ENCODE measurements at places on chromosomes 12 and 14. TPM values are rescaled to one million over a fixed set of nuclear protein-coding genes. Genes with fewer than 3 reads are reported as not detected.
A peak's percentile ranks its signal among the peaks of the same experiment; 100 is the strongest.

The OTX2 gene
- not detected for total RNA-seq

The RPL10L gene
- total RNA-seq, result not detected

The TROAP gene
- 8.0 TPM for total RNA-seq

The KIF26A gene
- total RNA-seq, result 5.4 TPM

The TTC5 gene
- total RNA-seq, result 18.3 TPM

The NUAK1 gene
- total RNA-seq, result 11.0 TPM

The RTL1 gene
- not detected for total RNA-seq

GRCh38 chr14:65789363-65789762, 376.8 kb downstream of the FUT8 start:
- DNase-seq, result no peak
- H3K27me3 ChIP-seq, result no peaks in the 10 kb centered on the region
- H3K4me1 ChIP-seq, result no peaks in the 10 kb centered on the region
- no peaks in the 10 kb centered on the region for H3K36me3 ChIP-seq

DNA sequence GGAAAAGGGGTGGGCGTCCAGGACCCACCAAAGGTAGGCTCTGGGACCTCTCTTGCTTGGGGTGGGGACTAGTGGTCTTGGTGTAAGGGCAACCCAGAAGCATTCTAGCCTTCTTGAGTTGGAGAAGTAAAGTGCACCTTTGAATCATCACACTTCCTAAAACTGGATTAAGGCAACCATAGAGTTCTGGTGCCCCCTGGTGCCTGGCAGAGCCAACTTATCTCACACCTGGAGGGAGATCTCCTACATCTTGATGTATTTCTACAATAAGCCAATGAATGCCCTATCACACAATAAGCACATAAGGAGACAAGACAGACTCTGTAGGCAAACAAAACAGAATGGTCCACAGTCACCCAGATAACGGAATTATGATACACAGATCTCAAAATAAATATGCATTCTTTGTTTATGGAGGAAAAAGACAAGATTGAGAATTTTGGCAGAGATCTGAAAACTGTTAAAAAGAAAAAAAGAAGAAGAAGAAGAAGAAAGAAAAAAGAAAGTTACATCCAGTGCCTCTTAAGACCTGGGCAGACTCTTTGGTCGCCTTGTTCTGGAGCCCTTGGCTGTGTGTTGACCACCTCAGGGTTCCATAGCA, 95.9 kb upstream of the PPP2R5C start:
- H3K4me3 ChIP-seq, result no peak overlapping the region
- no peak overlapping the region for H3K27ac ChIP-seq
- no peaks in the 10 kb centered on the region for H3K4me1 ChIP-seq
- DNase-seq, result no peak
- peaks cover 35% of the 10 kb centered on the region for H3K27me3 ChIP-seq
- no peaks in the 10 kb centered on the region for H3K36me3 ChIP-seq

- H3K27ac ChIP-seq, result no peak overlapping the region
- no peaks in the 10 kb centered on the region for H3K27me3 ChIP-seq
- no peaks in the 10 kb centered on the region for H3K4me1 ChIP-seq
- no peak for DNase-seq
- H3K4me3 ChIP-seq, result no peak overlapping the region
Observed at GRCh38 chr14:24409192-24409591, 10.4 kb downstream of the NYNRIN start.

- no peaks in the 10 kb centered on the region for H3K27me3 ChIP-seq
- H3K27ac ChIP-seq, result no peak overlapping the region
- no peaks in the 10 kb centered on the region for H3K4me1 ChIP-seq
- no peak overlapping the region for H3K4me3 ChIP-seq
Observed at GRCh38 chr14:50901361-50901760, 29.5 kb downstream of the ABHD12B start.

- H3K4me3 ChIP-seq, result peak overlapping the region; percentile 98
- H3K4me1 ChIP-seq, result peaks cover 16% of the 10 kb centered on the region
- no peaks in the 10 kb centered on the region for H3K27me3 ChIP-seq
- no peak for DNase-seq
- no peaks in the 10 kb centered on the region for H3K36me3 ChIP-seq
Observed at GRCh38 chr14:24196071-24197055, 1.1 kb upstream of the TM9SF1 start.

- H3K36me3 ChIP-seq, result no peaks in the 10 kb centered on the region
- DNase-seq, result no peak
- no peaks in the 10 kb centered on the region for H3K27me3 ChIP-seq
Observed at GRCh38 chr14:65296876-65297275, 115.7 kb upstream of the FUT8 start.

DNA sequence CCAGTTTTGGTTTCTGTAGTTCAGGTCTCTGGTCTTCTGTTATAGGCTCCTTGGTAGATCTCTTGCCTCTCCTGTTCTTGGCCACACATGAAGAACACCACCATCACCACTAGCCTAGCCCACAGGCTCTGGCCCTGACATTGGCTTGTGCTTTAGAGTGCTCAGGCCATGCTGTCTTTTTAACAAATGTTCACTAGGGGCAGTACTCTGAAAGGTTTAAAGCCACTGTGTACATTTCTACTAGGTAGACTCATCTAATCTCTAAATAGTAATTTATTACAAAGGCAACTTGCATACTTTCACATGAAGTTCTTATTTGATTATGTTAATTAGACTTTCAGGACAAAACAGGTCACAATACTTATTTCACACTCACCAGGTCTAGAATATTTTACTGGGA, 38.3 kb downstream of the PDE6H start:
- DNase-seq, result no peak
- no peaks in the 10 kb centered on the region for H3K4me1 ChIP-seq
- H3K36me3 ChIP-seq, result no peaks in the 10 kb centered on the region
- H3K27me3 ChIP-seq, result no peaks in the 10 kb centered on the region
- no peak overlapping the region for H3K4me3 ChIP-seq

DNA sequence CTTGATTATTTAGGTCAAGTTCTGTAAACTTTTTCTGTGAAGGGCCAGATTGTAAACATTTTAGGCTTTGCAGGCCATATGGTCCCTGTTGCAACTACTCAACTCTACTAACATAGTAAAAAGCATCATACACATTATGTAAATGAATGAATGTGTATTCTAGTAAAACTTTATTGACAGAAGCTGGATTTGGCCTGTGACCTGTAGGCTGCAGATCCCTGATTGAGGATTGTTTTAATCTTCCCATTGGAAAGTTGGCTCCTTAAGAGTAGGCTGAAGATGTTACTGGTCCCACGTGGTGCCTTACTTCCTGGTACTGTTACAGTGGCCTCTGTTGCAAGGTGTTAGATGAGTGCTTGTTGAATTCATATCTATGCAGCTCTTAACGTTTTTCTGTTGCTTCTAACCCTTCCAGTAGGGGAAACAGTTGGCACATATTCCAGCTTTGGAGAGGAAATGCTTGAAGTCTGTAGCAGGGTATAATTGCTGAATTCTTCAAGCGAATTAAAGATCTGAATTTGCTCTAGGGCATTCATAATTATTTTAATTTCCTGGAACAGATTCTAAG, 133.6 kb upstream of the DNM1L start:
- H3K4me1 ChIP-seq, result peaks cover 79% of the 10 kb centered on the region
- no peak for DNase-seq
- H3K36me3 ChIP-seq, result no peaks in the 10 kb centered on the region
- H3K4me3 ChIP-seq, result no peak overlapping the region
- H3K27ac ChIP-seq, result peak overlapping the region; percentile 4

DNA sequence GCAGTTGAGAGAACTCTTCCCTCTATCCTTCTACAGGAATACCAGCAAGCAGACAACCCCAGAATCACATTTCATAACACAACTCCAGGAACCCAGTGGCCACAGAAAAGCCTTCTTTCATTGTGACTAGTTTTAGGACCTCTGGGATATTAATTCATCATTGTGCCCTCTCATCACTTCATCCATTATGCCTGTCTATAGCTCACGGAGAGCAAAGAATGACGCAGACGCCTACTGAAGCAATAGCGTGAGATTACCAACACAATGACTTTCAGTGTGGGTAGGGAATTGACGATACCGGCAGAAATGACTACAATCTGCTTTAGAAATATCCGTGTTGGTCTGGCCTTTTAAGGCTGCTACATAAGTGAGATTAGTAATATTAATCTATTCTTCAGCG, 158.1 kb upstream of the FOXG1 start:
- no peaks in the 10 kb centered on the region for H3K36me3 ChIP-seq
- no peak overlapping the region for H3K4me3 ChIP-seq
- H3K27me3 ChIP-seq, result no peaks in the 10 kb centered on the region
- H3K4me1 ChIP-seq, result no peaks in the 10 kb centered on the region

DNA sequence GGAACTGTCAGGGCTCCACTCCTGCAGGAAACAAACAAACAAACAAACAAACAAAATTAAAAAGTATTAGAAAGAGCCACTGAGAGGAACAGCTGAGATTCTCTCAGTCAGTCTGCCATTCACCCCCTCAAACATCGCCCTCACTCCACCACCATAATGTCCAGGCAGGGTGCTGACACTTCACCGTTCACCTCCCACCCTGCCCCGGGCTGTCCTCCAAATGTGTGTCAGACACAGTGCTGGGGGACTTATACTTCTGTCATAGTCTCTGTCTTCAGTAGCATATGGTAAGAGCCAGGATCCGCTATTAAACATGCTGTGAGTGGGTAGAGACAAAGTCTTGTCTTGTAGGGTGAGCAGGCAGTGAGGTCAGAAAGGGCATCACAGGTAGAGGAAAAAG, 28.3 kb downstream of the KRT18 start:
- no peaks in the 10 kb centered on the region for H3K4me1 ChIP-seq
- no peak overlapping the region for H3K27ac ChIP-seq
- no peaks in the 10 kb centered on the region for H3K36me3 ChIP-seq
- no peak overlapping the region for H3K4me3 ChIP-seq
- H3K27me3 ChIP-seq, result no peaks in the 10 kb centered on the region
- DNase-seq, result no peak

GRCh38 chr12:47835006-47835830, 15.5 kb upstream of the HDAC7 start:
- no peak overlapping the region for H3K4me3 ChIP-seq
- H3K4me1 ChIP-seq, result peaks cover 54% of the 10 kb centered on the region
- no peaks in the 10 kb centered on the region for H3K27me3 ChIP-seq

- H3K36me3 ChIP-seq, result no peaks in the 10 kb centered on the region
- no peak for DNase-seq
- no peak overlapping the region for H3K4me3 ChIP-seq
- H3K27me3 ChIP-seq, result no peaks in the 10 kb centered on the region
- peak overlapping the region; percentile 93 for H3K27ac ChIP-seq
Observed at GRCh38 chr12:57894399-57895292, 46.7 kb upstream of the ATP23 start.

- no peak overlapping the region for H3K27ac ChIP-seq
- DNase-seq, result no peak
- no peaks in the 10 kb centered on the region for H3K27me3 ChIP-seq
- no peak overlapping the region for H3K4me3 ChIP-seq
- H3K4me1 ChIP-seq, result no peaks in the 10 kb centered on the region
Observed at GRCh38 chr14:63833728-63834127, 19.1 kb upstream of the SYNE2 start.

- no peaks in the 10 kb centered on the region for H3K4me1 ChIP-seq
- H3K27ac ChIP-seq, result no peak overlapping the region
- H3K4me3 ChIP-seq, result no peak overlapping the region
- no peaks in the 10 kb centered on the region for H3K36me3 ChIP-seq
Observed at GRCh38 chr12:123854918-123855317, 92.8 kb downstream of the DNAH10 start.

GRCh38 chr14:81582420-81582819, 48.8 kb upstream of the SEL1L start:
- no peaks in the 10 kb centered on the region for H3K36me3 ChIP-seq
- no peaks in the 10 kb centered on the region for H3K4me1 ChIP-seq
- no peaks in the 10 kb centered on the region for H3K27me3 ChIP-seq
- DNase-seq, result no peak

GRCh38 chr12:117580718-117581062, 219.3 kb upstream of the NOS1 start:
- no peaks in the 10 kb centered on the region for H3K36me3 ChIP-seq
- no peaks in the 10 kb centered on the region for H3K27me3 ChIP-seq
- H3K4me1 ChIP-seq, result no peaks in the 10 kb centered on the region
- DNase-seq, result no peak
- H3K27ac ChIP-seq, result no peak overlapping the region

- H3K27me3 ChIP-seq, result peaks cover 5% of the 10 kb centered on the region
- H3K36me3 ChIP-seq, result no peaks in the 10 kb centered on the region
- H3K27ac ChIP-seq, result no peak overlapping the region
- DNase-seq, result peak; percentile 18
- no peak overlapping the region for H3K4me3 ChIP-seq
Observed at GRCh38 chr14:90514015-90514398, 117.2 kb downstream of the CALM1 start.

- no peak overlapping the region for H3K27ac ChIP-seq
- no peaks in the 10 kb centered on the region for H3K4me1 ChIP-seq
- H3K4me3 ChIP-seq, result no peak overlapping the region
- H3K27me3 ChIP-seq, result no peaks in the 10 kb centered on the region
- no peaks in the 10 kb centered on the region for H3K36me3 ChIP-seq
Observed at GRCh38 chr14:79915406-79915805, 295.9 kb downstream of the DIO2 start.

- H3K4me3 ChIP-seq, result no peak overlapping the region
- no peaks in the 10 kb centered on the region for H3K36me3 ChIP-seq
- no peaks in the 10 kb centered on the region for H3K27me3 ChIP-seq
- H3K27ac ChIP-seq, result no peak overlapping the region
- no peaks in the 10 kb centered on the region for H3K4me1 ChIP-seq
Observed at GRCh38 chr14:81673930-81674329, 140.3 kb upstream of the SEL1L start.

DNA sequence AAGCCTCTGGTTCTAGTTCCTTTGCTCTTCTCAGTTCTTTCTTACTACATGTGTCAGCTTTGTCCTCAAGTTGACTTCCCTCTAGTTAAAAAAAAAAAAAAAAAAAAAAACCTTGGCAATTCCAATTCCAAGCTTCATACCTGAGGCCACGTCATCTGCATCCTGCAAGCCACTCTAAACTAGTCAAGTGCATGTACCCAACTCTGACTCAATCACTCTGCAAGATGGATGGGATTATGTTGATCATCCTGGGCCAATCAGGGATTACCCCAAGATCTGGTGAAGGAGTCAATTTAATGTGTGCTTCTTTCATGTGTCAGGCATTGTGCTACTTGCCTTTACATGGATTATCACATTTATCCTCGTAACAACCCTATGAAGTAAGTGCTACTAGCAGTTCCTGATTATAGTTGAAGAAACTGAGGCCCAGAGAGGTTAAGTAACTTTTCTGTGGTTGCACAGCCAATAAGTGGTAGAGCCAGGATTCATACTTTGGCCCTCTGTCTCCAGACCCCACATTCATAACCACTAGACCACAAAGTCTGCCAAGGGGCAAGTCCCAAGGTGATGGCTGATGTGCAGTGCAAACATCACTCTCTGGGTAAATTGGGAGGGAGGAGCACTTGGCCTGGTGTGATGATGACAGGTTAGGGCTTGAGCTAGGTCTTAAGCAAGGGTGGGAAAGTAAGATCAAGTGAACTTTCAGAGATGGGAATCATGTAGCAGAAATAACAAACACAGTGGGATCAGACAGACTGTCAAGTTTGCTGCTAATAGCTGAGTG, 17.3 kb upstream of the CCND2 start:
- no peaks in the 10 kb centered on the region for H3K27me3 ChIP-seq
- DNase-seq, result no peak
- no peak overlapping the region for H3K27ac ChIP-seq
- H3K4me3 ChIP-seq, result no peak overlapping the region
- no peaks in the 10 kb centered on the region for H3K36me3 ChIP-seq

DNA sequence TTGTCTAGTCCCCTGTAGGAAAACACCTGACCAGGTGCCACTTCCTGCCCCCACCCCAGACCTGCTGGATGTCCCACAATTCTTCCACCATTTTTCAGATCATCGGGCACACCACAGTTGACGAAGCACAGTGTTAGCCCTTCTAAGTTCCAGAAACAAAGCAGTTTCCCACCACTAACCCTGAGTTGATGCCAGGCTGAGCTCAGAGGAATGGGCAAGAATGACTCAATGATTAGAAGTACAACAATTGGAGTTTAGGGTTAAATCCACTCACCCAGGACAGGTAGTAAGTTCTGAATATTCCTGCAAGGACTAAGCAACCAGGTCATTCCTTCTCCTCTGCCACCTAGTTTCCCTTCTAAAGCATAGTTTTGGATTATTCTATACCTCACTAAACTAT, 979.8 kb downstream of the BCL11B start:
- no peak for DNase-seq
- H3K4me1 ChIP-seq, result no peaks in the 10 kb centered on the region
- no peak overlapping the region for H3K4me3 ChIP-seq
- no peak overlapping the region for H3K27ac ChIP-seq
